ENCODE measurements at places on chromosomes 7 and 10.
A peak's percentile ranks its signal among the peaks of the same experiment; 100 is the strongest.

DNA sequence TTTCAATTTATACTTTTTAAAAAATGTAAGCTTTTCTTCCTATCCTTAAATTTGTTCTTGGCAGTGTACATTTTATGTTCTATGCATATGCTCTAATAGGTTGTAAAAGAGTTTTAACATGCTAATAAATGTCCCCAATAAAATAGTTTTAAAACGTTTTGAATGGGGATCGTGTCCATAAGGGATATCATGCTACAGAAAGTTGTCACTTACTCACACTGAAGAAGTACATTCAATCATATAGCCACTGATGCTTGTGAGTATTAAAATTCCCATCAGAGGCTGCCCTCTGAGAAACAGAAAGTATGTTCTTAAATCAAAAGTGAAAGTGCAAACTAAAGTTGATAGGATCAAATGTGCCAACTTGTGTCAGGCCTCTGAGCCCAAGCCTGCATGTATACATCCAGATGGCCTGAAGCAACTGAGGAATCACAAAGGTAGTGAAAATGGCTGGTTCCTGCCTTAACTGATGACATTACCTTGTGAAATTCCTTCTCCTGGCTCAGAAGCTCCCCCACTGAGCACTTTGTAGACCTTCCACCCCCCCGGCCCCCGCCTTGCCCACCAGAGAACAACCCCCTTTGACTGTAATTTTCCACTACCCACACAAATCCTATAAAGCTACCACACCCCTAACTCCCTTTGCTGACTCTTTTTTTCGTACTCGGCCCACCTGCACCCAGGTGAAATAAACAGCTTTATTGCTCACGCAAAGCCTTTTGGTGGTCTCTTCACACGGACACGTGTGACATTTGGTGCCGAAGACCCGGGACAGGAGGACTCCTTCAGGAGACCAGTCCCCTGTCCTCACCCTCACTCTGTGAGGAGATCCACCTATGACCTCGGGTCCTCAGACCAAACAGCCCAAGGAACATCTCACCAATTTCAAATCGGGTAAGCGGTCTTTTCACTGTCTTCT is 877 bp upstream of the NOD1 start:
- no peak for DNase-seq

DNA sequence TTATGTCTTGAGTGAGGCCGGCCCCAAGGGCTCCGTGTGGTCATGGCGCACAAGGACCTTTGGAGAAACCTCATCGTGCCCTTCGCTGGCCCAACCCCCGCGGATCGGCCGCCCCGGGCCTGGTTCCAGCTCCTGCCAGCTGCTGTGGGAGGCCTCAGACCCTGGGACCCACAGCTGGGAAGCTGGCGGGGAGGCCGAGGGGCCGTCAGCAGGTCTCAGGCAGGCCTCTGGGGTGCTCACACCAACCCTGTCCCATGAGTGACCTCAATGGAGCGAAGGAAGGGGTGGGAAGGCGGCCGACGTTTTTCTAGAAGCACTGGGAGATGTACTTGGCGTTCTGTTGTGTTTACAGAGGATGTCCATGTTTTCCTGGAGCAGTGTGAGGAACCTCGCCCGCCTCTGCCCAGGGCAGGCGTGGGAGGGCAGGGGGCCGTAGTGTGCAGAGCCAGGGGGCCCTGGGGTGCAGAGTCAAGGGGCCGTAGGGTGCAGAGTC is 18.6 kb upstream of the ADGRA1 start:
- DNase-seq: no peak

DNA sequence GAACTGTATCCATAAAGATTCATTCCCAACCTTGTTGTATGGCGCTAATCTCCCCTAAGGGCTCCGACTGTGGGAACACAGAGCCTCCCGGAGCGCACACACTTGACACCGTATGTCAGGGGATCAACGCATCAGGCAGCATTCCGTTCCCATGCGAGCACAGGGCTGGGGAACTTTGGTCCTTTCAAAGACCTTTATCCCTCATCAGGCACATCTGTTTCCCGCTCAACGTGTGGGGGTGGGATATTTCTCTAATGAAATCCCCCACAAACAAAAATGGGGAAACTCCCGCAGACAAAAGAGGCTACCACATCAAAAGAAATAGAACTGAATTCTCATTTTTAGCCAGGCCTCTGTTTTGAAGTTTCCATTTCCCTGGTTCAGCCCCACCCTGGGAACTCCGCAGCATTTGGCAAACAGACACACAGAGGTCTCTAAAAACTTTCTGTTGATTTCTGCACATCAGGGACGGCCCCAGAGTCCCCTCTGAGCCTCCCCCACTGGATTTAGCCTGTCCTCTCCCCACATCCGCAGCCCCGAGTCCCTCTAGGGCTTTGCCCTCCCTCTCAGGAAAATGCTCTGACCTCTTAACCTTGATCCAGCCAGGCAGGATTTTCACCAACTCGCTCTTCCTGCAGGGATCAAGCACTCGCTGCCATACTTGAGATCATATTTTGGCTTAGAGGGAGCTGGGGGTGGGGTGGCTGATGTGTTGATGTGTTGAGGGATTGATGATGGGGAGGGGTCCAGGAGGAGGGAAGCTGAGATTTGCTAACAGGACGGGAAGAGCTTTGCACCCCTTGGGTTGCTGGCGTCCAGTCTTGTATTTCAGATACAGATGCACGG is 6.6 kb downstream of the CPA5 start:
- peak; percentile 86 for DNase-seq

- DNase-seq: peak; percentile 27
Measured at GRCh38 chr10:110681023-110681681, 37.0 kb downstream of the RBM20 start.

GRCh38 chr10:70480239-70480861 is 1.8 kb downstream of the PALD1 start:
- no peak for DNase-seq

DNA sequence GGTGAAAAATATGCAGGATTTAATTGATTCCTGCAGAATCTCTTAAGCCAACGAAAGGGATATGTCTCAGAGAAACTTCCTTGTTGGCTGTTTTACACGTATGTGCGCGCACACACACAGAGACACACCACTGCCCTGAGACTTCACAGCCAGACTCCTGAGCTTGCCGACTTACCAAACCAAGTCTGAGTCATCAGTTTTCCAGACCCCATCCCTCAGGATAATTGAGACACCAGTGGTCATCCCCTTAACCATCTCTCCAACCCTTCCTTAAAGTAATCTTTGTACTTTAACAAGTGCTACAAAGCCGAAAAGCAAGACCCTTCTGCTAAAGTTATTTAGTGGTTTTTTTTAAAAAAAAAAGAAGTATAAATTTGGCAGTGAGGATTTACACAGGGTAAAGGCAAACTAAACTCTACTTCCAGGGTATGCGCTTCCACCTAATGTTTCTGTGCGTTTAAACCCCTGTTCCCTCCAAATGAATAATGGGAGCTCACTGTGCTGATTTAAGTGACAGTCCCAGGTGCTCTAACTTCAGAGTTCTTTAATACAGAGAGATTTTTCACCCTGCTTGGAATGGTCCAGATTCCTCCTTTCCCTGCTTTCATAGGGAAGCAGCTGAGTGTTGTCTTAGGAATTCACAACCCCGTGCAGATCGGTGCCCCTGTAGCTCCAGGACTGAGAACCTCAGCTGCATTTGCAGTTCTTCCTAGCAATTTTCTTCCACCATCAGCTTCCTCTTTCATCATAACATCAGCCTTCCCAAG is 198.5 kb downstream of the INHBA start:
- DNase-seq: peak; percentile 30

DNA sequence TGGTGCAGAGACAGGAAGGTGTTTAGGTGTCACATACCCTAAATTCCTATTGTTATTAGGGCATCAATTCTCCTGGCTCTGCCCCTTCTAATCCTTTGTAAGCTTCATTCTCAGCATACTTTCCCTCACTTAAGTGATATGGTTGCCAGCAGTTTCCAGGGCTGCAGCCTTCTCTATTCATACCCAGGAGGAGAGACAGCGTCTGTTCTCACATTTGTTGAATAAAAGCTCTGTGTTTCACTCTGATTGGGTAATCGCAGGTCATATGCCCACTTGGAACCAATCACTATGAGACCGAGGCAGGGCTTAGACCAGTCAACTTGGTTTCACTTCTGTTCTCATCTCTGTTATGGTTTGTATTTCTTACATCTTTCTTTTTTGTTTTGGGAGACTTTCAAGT is 109.6 kb upstream of the MTPN start:
- peak; percentile 70 for DNase-seq

DNA sequence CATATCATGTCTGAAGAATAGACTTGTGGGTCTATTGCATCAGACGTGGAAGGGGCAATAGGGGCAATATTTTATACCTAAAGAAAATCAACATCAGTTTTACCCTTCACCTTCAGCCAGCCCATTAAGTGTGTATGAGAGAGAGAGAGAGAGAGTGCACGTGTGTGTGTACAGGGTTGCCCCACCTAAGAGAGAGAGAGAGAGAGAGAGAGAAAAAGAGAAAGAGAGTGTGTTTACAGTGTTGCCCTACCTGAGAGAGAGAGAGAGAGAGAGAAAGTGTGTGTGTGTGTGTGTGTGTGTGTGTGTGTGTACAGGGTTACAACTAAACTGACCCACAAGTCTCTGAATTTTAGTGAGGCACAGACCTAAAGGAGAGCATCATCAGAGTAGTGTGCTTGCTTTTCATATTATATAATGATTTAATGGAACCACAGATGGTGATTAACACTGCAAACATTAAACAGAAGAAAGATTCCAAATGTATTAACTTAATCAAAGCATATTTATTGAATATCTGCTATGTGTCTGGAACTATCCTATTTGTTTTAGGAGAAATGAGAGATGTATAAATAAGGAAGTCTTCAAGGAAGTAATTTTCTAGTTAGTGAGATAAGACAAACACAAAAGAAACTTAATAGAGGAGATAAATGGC is 66.8 kb downstream of the CD36 start:
- DNase-seq: no peak

DNA sequence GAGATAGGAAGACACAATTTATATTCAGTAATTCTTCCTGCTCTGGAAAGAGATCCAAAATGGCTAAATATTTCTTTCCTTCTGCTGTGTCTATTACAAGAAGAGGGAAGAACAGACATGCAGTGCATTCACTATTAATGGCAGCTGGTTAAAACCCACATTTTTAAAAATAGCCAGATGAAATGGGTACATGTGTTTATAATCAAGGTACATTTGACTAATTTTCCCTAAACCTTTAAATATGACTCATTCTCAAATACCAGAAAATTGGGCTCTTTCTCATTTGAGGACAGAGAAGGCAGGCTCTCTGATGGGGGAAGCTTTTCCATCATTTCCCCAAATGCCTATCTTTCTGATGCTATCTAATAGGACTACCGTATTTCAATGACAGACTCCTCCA is 215.7 kb upstream of the HABP2 start:
- no peak for DNase-seq
